ENCODE measurements at places on chromosomes 2 and 18.

GRCh38 chr2:138757384-138757783 is 22.8 kb downstream of the NXPH2 start:
- no peak for DNase-seq

GRCh38 chr2:5316001-5316490 is 376.1 kb upstream of the SOX11 start:
- DNase-seq: no peak

- no peak for DNase-seq
Observed at GRCh38 chr2:238754259-238754658, 93.6 kb upstream of the TWIST2 start.

- DNase-seq: no peak
Observed at GRCh38 chr2:31388736-31389135, 25.8 kb downstream of the XDH start.

DNA sequence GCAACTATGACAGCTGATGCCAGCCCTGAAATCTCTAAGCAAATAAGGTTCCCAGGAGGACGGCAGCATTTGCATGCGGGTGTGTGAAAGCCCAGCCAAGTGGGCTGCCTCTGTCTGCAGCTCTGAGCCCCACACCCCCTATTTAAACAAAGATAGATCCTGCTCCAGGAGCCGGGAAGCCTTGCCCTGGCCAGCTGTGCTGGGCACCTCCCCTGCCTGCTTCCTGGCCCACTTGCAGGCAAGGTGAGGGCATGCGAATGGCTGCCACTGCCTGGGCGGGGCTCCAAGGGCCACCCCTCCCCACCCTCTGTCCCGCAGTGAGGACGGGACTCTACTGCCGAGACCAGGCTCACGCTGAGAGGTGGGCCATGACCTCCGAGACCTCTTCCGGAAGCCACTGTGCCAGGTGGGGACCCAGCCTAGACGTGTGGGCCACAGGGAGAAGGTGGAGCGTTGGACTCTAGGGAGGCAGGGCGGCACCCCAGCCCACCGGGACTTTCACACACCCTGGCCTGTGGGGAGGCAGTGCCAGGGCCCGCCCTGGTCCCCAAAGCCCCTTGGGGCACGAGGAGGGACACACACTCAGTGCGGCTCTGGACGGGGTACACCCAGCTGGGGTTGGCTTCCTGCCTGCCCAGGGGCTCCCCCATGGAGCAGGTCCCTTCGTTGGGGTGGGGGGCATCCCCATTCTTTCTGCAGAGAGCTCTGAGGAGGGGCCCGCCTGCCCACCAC is at the start of gene ANO7:
Gene ANO7, plus strand, starts transcription at position 317 of the 732 bp plus-strand sequence. CDS start 1,387 bp downstream, outside the sequence.
- DNase-seq: no peak

DNA sequence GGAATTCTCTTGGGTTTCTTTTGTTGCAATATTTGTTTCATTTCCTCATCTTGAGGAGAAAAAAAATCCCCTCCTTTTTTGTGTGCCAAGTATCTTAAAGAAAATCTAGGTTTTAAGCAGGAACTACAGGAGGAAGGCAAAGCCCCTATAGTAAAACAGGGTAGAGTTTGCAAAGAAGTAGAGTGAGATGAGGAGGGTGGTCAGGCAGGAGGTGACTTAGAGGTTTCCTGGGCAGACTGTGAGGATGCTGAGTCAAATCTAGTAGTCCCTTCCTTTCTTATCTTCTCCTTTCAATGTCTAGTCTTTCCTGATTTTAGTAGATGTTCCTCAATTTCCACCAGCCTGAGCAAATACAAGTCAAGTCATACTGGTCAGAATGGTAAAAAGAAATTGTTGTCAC is 222.5 kb downstream of the PMAIP1 start:
- DNase-seq: no peak

- no peak for DNase-seq
Observed at GRCh38 chr2:234374736-234375135, 122.1 kb downstream of the ARL4C start.

DNA sequence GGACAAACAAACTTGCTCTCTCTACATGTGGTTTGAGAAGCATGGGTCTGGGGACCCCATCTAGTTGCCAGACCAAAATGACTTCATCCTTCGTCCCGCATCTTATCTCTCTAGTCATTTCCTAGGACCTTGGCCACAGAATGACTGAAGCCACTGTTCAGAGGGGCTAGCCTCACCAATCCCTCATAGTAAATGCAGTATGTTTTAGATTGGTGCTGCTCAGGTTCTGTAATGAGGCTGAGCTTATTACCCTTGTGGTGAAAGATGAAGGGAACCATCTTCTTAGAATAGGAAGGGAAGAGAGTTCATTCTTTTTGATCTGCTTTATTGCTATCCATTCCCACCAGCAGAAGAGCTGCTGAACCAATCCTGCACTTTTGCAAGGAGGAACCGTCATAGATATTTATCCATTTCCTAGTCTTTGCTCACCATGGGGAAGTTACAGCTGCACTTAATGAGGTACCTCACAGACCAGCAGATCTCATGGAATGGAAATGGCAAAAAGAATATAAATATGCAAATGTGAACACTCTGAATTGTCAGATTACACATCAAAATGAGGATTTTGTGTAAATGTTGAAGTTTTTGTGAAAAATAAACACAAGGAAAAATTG is 436.7 kb downstream of the LPIN1 start:
- no peak for DNase-seq

DNA sequence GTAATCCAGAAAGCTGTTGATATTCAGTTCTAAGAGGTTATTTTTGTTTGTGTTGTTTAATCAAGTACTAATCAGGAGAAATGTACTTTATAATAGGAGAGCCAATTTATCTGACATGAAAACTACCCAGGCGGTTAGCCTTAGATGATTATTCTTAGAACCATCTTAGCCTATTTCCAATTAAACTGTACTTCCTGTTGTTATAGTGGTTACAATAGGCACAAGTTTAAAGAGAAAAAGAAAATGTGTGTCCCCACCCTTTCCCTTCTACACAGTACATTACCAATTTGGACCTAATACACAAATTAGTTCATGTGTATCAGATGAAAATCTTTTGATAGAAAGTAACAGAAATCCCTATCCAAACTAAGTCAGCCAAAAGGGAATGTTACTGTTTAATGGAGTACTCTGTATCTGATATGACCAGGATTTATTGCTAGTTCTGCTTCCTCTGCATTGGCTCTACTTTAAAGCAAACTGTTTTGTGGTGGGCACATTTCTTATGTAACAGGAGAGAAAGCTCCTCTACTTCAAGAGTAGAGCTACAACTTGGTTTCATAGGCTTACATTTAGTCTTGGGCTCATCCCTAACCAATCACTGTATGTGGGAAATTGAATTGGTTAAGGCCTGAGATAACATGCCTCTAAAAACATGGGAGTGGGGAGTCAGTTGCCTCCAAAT is 217.9 kb downstream of the UBE2E3 start:
- DNase-seq: no peak

GRCh38 chr2:81991282-81991681 is 1686.7 kb upstream of the LRRTM1 start:
- no peak for DNase-seq

GRCh38 chr18:35407871-35408481 is 30.8 kb upstream of the ZNF396 start:
- DNase-seq: no peak

GRCh38 chr18:10010611-10011015 is 96.8 kb downstream of the VAPA start:
- DNase-seq: no peak

DNA sequence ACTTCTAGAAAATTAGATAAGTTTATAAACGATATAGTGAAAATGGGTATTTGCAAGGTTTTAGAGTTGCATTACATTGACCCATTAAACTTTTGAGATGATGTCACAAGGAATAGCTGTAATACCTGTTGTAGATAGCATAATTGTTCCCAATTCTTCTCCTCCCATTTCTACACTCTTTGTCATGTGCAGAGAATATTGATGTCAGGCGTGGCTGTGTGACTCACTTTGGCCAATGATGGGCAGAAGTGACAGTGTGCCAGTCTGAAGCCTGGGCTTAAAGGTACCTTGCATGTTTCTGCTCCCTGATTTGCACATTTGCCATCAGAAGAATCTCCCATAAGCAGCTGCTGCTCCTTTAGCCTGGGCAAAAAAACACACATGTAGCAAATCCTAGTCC is 26.9 kb upstream of the CCBE1 start:
- DNase-seq: no peak

DNA sequence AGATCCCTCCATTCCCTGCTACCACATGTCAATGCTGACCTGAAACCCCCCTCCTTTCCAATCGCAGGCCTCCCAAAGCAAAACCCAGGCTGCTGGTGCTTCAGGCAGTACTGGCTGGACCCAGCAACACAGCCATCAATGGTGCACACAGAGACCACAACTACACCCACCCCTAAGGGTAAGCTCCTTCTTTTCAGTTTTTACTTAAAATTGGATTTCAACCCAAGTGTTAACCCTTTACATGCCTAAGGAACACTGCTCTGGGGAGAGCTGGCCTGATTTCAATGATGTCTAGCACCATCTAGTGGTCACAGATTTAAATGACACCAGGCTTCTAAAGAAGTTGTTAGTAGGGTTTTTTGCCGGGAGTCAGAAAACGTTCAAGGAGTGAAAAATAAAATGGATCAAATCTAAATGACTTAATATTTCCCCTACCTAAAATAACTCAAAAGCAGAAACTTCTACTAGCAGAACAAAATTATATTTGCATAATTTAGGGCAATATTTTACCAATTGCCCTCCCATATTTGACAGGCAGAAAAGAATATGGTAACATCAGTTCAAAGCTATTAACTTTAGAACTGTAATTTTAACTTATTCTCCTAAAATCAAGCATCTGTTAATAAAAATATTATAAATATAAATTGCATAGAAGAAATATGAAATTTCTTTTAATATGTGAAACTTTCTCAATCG is 24.6 kb downstream of the FECH start:
- DNase-seq: no peak

- no peak for DNase-seq
Observed at GRCh38 chr2:122218596-122218995, 463.1 kb downstream of the TSN start.

DNA sequence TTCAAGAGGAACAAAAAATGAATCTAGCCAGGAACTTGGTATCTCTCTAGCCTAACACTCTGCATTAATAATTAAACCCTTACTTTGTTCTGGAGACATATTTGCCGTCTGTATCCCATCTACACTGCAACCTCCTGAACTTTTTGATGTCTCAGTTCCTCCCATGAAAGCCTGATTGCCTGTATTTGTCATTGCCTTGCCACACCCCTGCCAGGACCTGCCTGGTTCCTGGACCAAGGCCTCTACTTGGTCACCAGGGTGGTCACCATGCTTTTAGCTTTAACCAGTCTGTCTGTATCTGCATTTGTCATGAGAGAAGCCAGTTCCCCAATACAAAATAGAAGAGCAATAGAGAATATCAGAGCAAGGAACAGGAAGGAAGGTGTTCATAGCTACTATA is 58.8 kb upstream of the NOL4 start:
- no peak for DNase-seq

- no peak for DNase-seq
Observed at GRCh38 chr2:144798034-144798433, 278.1 kb upstream of the ZEB2 start.
